Islet precursor cell (in vitro differentiated cells): ENCODE measurements at places on chromosomes 11 and 22.

GRCh38 chr11:32701616-32702015 is 92.8 kb downstream of the CCDC73 start:
- no peak for DNase-seq

GRCh38 chr11:110293389-110293788 is 3.0 kb downstream of the RDX start:
- no peak for DNase-seq

DNA sequence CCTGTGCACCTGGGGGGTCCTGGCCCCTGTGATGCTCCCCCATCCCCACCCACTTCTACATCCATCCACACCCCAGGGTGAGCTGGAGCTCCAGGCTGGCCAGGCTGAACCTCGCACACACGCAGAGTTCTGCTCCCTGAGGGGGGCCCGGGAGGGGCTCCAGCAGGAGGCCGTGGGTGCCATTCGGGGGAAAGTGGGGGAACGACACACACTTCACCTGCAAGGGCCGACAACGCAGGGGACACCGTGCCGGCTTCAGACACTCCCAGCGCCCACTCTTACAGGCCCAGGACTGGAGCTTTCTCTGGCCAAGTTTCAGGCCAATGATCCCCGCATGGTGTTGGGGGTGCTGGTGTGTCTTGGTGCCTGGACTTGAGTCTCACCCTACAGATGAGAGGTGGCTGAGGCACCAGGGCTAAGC is 20.0 kb upstream of the TALDO1 start:
- no peak for DNase-seq

DNA sequence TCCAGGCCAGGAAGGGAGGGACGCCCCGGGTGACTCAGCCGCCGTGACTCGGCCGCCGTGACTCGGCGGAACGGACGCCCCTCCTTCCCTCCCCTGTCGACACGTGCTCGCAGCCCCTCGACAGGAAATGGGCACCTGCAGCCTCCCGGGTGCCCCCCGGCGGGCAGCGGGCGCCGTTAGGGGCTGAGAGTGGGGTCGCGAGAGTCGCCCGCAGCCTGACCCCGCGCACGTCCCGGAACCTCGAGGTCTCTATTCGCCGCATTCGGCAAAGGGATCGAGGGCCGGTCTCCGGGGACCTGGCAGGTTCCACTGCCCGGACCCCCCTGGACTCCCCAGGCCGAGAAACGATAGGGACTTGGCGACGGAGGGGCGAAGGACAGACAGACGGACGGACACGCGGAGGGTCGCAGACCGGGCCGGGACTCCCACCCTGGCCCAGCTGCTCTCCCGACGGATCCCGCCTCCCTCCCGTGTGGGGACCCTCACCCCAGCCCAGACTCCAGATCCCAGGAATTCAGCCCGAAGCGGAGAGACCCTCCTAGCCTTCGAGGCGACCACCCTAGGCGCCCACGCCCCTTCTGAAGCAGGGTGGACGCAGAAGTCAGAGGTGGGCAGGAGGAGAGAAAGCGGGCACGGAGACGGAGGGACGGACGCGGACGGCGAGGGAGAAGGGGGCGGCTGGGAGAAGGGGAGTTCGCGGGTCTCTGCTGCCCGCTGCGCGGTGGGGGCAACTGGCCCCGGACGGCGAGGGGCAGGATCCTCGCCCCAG is 648 bp downstream of the FOSL1 start:
- peak; percentile 92 for DNase-seq

GRCh38 chr22:21632237-21632895 is at the start of gene CCDC116:
TSS of gene CCDC116 (plus strand) at chr22:21632760. CDS start at chr22:21633182, 422 bp downstream.
- DNase-seq, result peak; percentile 74

GRCh38 chr22:27799827-27800249 is 1.7 kb downstream of the MN1 start:
- DNase-seq, result peak; percentile 77

DNA sequence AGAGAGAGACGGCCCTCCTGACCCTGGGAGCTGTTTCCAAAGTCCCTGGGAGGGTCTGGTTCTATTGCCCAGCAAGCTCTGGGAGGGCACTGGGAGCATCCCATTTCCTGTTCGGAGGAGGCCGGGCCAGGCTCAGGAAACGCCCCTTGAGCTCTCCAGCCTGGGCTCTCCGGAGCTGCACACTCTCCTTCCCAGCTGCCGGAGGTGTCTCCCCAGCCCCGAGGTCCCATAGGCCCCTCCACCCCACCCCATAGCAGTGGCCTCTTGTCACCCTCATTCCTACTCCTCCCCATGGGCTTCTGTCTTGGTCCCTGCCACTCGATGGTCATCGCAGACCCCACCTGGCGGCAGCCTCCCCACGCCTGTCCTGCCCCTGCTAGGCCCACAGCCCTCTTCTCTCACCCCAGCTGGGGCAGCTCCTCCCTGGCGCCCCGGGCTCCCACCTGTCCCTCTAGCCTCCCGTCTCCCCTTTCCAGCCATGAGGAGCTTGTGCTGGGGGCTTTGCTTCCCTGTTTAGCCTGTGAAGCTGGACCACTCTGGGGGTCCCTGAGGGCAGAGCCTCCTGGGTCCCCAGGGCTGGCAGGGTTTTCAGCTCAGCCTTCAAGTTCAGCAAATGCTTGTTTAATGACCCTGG is 2.8 kb downstream of the TSPAN32 start:
- peak; percentile 56 for DNase-seq

DNA sequence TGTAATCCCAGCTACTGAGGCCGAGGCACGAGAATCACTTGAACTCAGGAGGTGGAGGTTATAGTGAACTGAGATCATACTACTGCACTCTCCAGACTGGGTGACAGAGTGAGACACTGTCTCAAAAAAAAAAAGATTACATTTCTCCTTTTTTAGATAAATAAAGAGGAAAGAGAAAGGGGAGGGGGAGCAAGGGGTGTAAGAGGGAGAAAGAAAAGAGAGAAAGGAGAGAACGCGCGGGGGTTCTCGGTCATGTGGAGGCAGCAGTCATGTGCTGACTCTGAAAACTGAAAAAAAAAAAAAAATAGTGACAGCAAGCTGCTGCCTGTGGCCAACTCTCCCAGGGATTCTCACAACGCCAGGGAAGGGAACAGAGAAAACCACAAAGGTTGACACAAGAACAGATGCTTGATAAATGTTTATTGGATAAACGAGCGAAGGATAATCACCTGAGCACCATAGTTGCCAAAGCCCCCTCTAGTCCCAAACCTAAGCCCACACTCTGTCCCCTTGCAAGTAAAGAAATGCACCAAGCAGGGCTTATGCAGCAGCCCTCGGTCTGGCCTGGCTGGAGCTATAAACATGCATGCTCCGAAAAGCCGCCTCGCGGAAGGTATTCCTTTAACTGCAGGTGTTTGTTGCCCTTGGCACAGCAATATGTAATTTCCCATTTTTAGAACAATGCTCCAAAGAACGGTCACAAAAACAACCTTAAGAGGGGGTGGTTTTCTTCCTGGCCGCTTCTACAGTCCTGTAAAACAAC is 14.5 kb downstream of the SCGB1A1 start:
- DNase-seq, result no peak

DNA sequence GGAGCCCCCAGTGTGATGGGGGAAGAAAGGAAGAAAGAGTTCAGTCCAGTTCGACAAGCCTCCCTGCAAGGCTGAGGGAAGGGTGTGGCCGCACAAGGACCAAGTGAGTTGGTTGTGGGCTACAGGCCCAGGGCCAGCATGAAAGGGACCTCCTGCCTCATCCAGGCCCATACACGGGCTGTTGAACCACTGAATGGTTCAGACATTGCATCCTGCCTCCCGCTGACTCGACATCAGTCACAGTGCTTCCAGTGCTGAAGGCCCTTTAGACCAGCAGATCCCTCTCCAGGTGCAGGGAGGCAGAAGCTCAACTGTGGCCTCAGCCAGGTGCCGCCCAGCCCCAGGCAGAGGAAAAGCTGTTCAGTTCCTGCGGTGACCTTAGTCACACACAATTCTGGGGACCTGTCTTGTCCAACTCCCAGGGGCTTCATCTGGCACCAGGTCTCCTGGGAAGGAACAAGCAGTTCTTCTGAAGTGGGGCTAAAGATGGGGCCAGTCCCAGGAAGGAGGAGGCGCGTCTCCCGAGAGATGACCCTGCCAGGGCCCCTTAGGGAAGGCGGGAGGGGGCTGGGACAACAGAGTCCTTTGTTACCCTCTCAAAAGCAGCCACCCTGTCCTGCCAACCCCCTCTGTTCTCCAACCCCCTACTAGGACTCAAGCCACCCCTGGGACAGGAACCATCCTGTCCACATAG is 6.6 kb downstream of the ARRB1 start:
- DNase-seq, result peak; percentile 68

DNA sequence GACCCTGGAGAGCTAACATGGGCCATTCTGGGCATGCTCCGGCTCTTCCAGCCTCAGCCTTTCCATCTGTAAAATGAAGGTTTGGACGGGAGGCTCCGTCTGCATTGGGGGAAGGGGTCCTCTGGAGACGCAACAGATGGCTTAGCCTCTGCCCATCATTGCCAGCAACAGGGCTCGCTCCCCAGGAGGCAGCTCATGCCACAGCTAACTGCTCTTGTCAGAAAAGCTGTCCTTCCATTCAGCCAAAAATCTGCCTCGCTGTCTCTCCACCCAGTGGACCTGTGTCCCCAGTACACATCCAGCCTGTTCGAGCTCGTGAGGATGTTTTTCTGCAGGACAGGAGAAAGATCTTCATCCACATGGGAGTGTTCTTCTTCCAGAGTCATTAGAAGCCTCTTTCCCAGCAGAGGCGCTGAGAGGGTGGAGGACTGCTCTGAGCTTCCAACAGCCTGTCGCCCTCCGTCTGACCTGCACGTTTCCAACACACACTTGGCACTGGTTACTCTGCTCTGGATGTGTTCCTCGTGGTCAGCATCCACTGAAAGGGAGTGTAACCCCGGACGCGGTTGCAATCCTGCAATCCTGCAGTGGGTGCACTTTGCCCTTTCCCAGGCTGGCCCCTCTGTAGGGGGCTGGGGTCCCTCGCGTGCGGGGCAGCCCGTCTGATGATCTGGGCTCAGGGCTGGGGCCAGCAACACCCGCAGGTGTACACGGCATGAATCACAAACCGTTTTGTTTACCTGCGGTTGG is 1340.9 kb downstream of the TBC1D22A start:
- peak; percentile 37 for DNase-seq

DNA sequence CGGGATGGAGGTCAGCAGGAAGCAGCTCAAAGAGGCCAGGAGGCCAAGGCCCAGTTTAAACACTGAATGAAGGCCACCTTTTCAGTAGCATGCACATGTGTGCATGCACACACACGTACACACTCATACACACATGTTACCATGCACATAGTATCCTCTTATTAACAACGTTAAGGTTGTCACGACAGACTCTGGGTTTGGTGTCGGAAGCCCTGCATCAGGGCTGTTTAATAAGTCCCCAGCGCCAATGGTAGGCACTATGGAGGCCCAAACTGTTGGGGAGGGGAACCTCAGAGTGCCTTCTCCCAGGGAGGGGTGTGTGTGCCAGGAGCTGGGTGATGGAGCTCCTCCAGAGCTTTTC is 39.5 kb upstream of the ADA2 start:
- DNase-seq, result no peak

DNA sequence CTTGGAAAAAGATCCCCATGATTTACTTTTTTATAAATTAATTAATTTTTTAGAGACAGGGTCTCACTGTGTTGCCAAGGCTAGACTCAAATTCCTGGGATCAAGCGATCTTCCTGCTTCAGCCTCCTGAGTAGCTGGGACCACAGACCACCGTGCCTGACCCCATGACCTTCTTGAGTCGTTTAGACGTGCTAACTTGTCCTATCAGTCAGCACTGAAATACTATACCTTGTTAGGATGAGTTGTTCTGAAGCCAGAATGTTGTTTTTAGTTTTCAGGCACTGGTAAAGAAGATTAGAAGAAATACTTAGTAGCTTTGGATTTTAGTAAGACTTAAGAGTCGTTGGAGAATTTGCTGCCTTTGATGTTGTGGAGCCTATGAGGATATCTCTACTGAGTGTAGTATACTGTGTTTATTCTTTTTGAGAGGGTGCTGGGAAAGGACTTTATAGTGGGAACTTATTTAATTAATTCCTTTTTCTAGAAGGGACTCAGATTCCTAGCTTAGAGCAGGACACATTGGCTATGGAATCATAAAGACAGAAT is 8.6 kb downstream of the HTATIP2 start:
- no peak for DNase-seq

DNA sequence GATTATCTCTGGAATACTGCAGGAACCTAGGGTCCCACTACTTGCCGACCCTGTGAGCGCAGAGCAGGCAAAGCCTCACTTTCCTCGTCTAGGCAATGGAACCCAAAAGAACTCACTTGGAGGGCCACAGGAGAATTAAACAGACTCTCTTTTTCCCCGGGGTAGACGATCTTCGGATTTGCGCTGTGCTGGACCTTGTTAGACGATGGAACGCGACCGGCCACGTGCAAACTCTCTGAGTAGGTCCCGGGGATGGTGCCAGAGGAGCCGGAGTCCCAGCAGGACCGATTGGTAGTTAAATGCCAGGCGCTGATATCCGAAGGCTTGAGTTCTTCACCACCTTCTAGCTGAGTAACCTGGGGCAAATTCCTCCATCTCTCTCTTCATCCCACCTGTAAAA is 1.0 kb upstream of the SLC1A2 start:
- no peak for DNase-seq

- DNase-seq, result no peak
Observed at GRCh38 chr11:130300567-130300966, 14.2 kb downstream of the ZBTB44 start.

DNA sequence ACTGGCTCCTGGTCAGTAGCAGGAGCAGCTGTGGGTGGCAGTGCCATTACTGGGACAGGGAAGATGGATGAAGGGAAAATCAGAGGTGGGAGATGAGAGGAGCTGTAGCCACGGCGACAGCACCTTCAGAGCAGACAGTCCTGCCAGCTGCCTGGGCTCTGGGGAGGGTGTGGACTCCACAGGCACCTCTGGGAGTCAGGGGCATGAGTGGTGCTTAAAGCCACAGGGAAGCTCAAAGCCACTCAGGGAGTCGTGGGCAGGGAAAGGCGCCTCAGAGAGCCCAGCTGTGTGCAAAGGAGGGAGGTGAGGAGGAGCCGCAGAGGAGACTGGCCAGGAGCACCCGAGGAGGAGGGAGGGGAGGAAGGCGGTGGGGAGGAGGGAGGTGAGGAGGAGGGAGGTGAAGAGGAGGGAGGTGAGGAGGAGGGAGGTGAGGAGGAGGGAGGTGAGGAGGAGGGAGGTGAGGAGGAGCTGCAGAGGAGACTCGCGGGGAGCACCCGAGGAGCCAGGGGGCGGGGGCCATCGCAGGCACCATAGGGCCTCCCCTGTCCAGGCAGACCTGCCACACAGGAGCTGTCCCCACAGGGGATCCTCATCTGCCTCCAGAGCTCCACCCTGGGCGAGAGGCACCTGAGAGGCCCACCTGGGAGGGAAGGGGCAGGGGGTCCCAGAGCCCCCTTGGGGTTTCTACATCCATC is 977.6 kb downstream of the BRD1 start:
- no peak for DNase-seq

DNA sequence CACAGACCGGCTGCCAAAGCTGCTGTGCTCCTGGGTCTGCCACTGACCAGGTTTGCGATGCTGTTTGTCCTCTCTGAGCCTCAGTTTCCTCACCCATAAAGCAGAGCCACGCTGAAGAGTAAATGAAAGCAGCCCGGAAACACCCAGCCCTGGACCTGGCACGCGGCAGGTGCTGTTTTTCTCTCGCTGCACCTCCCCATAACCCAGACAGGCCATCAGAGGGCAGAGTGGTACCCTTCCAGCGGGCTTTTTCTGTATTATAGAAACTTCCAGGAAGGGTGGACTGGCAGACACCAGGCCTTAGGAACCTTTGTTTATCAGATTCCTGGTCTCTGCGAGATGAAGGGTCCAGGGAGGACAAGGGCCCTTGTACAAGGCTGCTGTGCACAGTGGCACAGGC is 17.9 kb upstream of the FGF19 start:
- peak; percentile 58 for DNase-seq

GRCh38 chr11:47593492-47593933 is 698 bp downstream of the C1QTNF4 start:
- no peak for DNase-seq
